ENCODE measurements at places on chromosomes 7 and 10.

DNA sequence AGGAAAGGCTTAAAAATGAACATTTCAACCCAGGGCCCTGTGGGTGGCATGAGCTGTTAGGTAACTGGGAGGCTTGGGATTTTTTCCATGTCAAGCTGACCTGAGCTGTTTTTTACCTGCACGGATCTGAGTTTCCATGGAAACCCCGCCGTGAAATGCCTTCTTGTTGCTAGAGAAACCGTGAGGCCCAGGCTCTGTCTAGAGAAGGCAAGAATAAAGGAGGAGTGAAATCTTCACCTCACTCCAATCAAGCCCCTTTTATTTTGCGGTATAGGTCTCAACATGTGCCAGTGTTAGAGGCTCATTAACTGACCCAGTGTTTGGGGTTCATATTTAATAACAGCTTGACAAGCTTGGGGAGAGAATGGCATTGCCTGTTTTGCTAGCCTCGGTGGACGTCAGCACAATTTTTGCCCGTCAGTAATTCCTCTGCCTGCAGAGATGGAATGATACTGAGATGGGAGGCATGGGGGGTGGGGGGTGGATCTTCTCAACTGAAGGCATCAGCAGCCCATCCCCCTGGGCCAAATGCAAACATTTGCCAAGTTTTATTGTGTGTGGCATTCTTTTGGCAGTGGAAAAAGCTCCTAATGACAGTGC, 48.9 kb upstream of the PDCD4 start:
- no peak for DNase-seq

DNA sequence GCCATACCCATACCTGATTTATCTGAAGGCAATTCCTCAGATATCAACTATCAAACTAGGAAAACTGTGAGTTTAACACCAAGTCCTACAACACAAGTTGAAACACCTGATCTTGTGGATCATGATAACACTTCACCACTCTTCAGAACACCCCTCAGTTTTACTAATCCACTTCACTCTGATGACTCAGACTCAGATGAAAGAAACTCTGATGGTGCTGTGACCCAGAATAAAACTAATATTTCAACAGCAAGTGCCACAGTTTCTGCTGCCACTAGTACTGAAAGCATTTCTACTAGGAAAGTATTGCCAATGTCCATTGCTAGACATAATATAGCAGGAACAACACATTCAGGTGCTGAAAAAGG, 69.0 kb upstream of the RSBN1L start:
- DNase-seq: no peak

- DNase-seq: peak; percentile 55
Observed at GRCh38 chr10:79490400-79491142, 21.8 kb upstream of the EIF5AL1 start.

GRCh38 chr7:128890306-128891109, 20.0 kb downstream of the KCP start:
- no peak for DNase-seq

DNA sequence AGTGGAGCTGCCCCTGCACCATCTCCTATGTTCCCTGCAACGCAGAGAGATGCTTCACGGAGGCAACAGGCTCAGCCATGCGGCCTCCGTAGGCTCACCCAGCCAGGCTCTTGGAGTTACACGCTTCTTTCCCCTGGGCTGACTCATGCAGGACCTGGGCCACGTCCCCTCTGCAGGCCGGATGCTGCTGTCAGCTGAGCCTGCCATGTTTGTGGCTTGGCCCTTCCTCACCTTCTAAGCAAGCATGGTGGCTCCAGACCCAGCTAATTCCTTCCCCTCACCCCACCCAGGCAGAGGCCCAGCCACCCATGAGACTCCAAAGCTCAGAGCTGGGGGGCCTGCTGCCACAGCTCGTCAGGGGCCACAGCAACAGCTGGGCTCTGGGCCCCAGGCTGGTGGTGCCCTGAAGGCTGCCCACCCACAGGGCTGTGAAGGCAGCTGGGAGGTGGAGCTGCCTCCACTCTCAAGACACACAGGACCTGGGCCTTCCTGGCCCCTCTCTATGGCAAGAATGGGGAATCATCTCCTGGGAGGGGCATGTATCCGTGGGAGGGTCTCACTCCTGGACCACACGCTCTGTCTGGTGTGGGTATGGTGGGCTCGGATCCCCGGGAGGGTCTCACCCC, 219.6 kb downstream of the ELFN1 start:
- DNase-seq: no peak

- no peak for DNase-seq
Observed at GRCh38 chr10:61189912-61190311, 245.9 kb upstream of the RHOBTB1 start.

DNA sequence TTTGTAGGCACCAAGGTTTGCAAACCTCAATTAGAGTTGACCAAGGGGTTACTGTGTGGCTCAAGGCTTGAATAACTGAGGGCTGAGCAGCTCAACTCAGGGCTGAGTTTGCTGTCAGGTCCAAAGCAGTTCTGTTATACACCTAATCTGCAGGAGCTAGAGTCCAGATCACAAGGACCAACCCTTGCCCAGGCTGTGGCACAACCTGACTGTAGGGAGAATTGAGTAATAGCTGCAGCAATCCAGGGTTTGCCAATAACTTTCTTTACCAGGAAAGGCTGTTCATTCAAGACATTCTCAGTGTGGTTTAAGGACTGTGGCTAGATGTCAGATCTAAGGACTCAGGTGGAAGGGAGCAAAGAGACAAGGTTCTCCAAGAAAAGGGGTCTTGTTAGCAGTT, 115.6 kb upstream of the IMMP2L start:
- DNase-seq: no peak

DNA sequence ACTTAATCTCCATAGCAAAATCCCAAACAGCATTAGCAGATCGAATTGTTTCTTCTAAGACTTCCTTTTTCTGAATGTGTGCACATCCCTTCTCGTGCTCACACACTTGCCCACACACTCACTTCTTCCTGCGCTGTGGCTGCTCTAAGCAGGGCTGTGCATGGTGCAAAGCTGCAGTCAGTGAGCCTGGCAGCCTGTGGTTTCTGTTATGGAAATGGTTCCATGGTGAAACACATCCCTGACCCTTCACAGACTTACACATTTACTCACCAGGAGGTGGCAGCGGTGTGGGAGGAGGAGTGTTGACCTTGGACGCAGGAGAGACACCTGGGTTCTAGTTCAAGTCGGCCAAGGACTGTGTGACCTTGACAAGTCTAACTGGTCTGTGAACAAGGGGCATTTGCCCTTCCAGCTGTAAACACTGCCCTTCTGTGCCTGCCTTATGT, 24.9 kb downstream of the MTURN start:
- peak; percentile 37 for DNase-seq

DNA sequence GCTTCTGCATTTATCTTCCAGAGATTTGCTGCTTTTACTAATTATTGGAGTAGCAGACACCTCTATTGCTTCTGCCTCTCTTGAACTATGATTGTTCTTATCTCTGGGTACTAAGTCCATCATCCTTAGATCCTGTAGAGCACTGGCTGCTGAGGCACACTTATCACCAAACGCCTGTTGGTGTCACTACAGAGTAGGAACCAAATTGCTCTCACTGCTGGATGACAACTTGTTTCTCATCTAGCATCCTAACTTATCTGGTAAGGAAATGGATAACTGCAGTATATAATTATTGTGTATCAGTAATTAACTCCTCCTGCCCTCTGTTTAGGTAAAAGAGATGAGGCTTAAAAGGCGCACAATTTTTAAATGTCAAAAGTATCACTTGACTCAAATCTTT, 1059.4 kb downstream of the NRG3 start:
- DNase-seq: no peak

DNA sequence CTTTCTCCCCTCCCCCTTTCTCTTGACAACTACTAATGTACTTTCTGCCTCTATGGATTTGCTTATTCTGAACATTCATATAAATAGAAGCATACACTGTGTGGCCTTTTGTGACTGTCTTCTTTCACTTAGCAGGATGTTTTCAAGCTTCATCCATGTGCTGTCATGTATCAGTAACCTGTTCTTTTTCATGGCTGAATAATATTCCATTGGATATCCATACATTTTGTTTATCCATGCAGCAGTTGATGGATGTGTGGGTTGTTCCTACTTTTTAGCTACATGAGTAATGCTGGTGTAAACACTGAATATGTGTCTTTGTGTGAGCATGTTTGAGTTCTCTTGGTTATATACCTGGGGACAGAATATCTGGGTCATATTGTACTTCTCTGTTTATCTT, 107.6 kb downstream of the TRRAP start:
- DNase-seq: no peak

GRCh38 chr7:76062254-76062653, 14.3 kb downstream of the MDH2 start:
- no peak for DNase-seq

- no peak for DNase-seq
Observed at GRCh38 chr10:127911218-127911866, 4.4 kb downstream of the PTPRE start.

- DNase-seq: no peak
Observed at GRCh38 chr10:112915590-112916572, 34.2 kb upstream of the TCF7L2 start.
